8988T (cell line): ENCODE measurements at places on chromosomes 13 and 19.
A peak's percentile ranks its signal among the peaks of the same experiment; 100 is the strongest.

GRCh38 chr19:49937750-49938381 lies 8.6 kb upstream of the NUP62 start:
- peak; percentile 46 for DNase-seq

DNA sequence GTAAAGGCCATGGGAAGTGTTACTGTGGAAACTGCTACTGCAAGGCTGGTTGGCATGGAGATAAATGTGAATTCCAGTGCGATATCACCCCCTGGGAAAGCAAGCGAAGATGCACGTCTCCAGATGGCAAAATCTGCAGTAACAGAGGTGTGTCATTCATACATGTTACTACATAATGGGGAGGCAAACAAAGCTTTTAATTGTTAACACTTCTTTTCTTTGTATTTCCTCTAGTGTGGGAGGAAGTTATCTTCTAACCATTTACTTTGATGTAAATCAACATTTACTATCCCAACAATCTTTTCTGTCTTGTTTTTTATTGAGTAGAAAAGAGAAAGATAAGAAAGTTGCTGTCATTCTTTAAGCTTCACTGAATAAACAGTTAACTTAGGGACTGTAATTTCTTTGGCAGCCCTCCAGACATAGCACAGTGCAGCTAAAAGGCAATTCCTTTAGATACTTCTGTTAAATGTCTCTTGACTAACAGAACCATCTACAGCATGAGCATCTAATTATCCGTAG lies 126.9 kb downstream of the ITGBL1 start:
- no peak for DNase-seq

DNA sequence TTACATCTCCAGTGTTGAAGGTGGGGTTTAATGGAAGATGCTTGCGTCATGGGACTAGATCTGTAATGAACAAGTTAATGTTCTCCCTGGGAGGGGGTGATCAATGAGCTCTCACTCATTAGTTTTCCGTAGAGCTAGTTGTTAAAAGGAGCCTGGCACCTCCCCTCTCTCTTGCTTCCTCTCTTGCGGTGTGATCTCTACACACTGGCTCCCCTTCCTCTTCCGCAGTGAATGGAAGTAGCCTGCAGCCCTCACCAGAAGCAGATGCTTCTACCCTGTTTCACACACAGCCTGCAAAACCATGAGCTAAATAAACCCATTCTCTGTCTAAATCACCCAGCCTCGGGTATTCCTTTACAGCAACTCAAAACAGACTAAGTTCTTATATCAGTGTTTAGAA lies 318.8 kb downstream of the SLITRK1 start:
- DNase-seq = no peak

- DNase-seq = no peak
These were observed 19.4 kb downstream of the ZNF816 start for GRCh38 chr19:52943134-52943883.

- no peak for DNase-seq
These were observed 168.0 kb downstream of the IER2 start for GRCh38 chr19:13318190-13318589.

DNA sequence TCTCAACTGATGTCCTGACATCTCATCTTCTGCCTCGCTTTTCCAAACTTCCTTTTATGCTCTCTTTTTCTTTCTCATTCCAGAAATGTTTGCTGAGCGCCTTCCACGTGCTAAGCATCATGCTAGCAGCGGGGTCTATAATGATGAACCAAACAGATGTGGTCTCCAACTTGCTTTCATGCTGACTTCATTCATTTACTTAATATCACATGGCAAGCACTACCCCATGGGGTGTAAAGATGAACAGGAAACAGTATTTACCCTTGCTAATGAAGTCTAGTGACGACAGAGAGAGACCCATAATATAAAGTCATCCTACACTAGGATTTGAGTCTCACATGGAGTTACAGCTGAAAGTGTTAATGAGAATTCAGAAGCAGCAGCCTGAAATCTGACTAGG lies 21.6 kb upstream of the URAD start:
- DNase-seq = no peak

- DNase-seq = no peak
These were observed 10.6 kb upstream of the ZNF460 start for GRCh38 chr19:57269515-57270250.

- no peak for DNase-seq
These were observed 3.2 kb downstream of the ZNF726 start for GRCh38 chr19:23917856-23918255.

- DNase-seq = no peak
These were observed 818.4 kb downstream of the DIAPH3 start for GRCh38 chr13:59345311-59345710.

- DNase-seq = no peak
These were observed 54.0 kb downstream of the LRCH1 start for GRCh38 chr13:46606970-46607369.

DNA sequence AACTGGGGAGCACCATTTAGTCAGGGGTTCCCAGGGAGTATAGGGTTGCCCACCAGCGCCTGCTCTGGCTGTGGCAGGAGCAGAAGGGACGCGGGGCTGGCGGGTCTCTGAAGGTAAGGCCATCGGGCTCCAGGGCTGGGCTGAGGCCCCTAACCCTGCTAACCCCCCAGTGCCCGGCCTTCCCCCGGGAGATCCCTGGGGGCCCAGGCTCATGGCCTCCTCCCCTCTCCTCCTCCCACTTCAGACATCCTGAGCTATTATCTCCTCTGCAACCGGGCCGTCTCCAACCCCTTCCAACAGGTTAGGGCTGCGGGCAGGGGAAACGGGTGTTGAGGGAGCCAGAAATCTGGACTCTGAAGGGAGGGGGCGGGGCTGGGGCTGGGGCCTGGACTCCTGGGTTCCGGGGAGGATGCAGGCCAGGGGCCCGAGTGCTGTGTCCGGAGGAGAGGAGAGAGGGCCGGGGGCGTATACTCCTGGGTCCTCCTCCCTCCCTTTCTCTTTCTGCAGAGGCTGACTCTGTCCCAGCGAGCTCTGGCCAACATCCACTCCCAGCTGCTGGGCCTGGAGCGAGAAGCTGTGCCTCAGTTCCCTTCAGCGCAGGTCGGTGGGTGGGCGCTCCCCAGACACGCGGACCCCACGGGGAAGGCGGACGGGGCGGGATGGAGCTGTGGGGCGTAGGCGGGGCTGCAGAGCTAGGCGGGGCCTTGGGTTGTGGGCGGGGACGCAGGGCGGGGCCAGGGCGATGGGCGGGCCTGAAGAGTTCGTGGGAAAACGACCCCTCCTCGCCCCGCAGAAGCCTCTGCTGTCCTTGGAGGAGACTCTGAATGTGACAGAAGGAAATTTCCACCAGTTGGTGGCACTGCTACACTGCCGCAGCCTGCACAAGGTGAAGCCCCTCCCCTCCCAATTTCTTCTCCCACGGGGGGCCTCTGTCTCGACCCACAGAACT lies 15.3 kb downstream of the TTYH1 start:
- no peak for DNase-seq

- DNase-seq = no peak
These were observed 261.8 kb downstream of the KLF12 start for GRCh38 chr13:73872397-73872796.

GRCh38 chr13:107375701-107376340 lies 807.9 kb upstream of the ARGLU1 start:
- no peak for DNase-seq
